Suprapubic skin (tissue), 4 donors: ENCODE measurements at places on chromosomes 2 and 18.

- DNase-seq, result no peak
These were observed 149.9 kb upstream of the RBBP8 start for GRCh38 chr18:22783245-22783644.

GRCh38 chr2:152693033-152693432 lies 24.2 kb downstream of the PRPF40A start:
- no peak for DNase-seq

DNA sequence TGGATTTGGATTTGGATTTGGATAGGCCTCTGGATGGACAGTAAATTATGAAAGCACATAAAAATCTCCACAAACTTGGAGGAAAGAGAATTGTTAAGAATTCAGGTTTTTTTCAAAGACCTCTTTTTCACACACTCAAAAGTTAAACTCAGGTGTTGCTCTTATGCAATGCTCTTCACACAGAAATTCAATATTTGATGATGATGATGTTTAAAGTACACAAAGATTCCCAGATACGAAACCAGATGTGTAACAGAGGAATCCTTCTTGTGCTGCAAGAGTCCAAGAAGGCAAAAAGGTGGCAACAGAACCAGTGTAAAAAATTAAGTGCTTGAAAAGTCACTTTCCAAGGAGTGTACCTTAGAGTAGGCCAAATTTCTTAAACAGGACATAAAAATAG lies 75.8 kb upstream of the SPATS2L start:
- DNase-seq, result no peak

DNA sequence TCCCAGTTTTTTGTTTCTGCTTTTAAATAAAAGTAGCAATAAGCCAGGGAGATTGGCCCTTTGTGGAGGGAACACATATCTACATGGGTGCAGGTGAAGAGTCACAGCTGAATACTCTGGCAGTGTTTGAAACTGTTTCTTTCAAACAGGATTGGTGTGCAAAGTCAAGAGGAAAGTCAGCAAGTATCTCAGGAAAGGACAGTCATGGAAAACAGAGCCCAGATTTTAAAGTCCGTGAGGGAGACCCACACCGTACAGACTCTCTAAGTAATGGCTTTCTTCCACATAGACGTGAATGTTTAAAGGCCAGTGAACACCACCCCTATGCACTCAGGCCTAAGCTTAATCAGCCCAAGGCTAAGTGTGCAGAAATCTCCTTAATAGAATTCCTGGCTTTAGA lies 95.3 kb downstream of the GFPT1 start:
- no peak for DNase-seq

DNA sequence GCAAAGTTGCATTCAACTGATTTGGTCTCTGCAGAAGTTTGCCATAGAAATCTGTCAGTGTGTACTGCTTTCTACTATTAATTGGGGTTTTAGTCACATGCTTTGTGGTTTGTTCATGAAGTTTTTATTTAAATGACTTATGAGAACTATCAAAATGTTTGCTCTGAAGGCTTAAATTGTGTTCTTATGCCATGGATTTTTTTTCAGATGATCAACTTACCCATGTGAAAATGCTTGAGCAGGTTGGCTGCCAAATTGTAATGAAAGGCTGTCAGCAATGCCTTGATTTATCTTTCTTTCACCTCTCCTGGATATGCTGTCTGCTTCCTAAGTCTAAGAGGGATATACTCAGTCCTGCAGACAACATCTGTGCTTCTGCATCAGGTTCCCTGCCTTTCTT lies 50.7 kb downstream of the FMNL2 start:
- no peak for DNase-seq

DNA sequence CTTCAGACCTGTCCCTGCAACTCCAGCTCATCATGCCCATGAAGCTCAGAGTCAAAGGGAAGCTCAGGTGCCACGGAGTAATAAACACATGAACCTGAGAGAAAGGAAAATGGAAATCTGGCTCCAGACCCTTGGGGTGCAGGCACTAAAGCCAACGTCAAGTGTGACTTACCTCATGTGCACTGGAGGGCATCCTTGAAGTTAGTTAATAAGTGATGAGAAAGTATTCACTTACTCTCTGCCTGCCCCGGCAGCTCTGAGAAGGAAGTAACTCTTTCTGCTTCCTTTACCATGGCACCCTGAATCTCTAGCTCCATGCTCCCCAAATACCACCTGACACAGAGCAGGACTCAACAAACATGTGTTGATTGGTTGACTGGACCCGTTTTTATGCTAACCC lies 21.4 kb upstream of the AGAP1 start:
- DNase-seq, result no peak

DNA sequence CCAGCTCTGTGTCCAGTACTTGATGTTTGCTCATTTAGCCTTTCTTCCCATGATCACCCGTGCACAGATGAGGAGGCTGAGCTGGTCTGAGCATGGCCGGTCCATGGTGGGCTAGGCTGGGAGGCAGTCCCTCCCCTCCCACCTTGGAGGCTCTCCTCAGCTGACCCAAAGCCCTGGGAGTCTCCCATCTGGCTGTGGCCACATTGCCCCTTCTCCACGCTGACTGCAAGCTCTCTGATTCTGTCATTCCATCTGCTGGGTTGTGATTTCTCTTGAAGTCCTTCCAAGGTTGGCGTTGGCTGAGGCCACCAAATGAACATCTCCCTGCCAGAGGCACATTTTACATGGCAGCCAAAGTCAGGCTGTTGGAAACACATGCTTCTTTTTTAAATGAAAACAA lies 44.0 kb downstream of the ACKR3 start:
- DNase-seq, result no peak

GRCh38 chr2:181183878-181184542 lies 203.6 kb downstream of the UBE2E3 start:
- DNase-seq, result no peak

DNA sequence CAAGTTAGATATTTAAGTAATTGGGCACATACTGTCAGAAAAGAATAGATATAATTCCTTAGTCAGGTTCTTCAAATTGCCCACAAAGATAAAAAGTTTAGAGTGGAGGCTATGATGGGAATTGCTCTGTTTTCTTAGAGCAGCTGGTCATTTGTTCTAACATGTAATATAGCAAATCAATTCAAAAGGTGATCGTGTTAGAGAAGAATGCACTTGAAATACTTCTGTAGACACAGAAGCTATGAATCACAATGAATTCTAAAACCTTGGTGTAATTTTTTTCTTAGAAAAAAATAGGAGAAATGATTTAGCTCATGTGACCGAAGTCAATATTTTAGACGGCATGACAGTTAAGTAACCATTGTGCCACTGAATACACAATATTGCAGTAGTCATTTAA lies 918.1 kb upstream of the LRATD1 start:
- no peak for DNase-seq

GRCh38 chr2:153641046-153641445 lies 162.5 kb upstream of the RPRM start:
- no peak for DNase-seq

DNA sequence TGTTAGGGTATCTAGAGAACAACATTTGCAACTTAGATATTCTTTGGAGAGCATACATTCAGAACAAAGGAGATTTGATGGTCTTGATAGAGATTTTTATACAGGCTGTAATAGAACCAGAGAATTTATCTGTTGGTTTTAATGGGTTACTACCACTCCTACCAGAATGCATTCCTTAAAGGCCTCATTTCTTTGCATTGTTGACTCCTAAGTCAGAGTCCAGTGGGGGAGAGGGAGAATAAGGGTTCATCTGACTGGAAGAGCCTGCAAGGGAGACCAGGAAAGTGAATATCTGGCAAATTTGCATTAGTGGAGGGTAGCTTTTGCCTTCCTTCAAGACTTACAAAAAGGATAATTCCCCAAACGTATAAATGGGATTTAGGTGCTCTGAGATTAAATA lies 29.7 kb downstream of the AGPS start:
- no peak for DNase-seq

DNA sequence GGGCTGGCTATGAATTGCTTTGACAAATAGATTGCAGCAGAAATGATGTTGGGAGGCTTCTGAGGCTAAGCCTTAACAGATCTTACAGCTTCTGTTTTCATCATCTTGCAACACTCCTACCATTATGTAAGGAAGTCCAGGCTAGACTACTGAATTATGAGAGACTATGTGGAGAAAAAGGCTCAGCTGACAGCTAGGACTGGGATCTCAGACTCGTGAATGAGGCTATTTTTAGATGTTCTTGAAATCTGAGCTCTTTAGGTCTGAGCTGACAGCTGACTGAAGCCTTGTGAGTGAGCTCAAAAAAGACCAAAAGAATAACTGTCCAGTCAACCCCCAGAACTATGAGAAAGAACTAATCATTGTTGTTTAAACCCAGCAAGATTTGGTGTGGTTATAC lies 70.3 kb downstream of the VWC2L start:
- no peak for DNase-seq

DNA sequence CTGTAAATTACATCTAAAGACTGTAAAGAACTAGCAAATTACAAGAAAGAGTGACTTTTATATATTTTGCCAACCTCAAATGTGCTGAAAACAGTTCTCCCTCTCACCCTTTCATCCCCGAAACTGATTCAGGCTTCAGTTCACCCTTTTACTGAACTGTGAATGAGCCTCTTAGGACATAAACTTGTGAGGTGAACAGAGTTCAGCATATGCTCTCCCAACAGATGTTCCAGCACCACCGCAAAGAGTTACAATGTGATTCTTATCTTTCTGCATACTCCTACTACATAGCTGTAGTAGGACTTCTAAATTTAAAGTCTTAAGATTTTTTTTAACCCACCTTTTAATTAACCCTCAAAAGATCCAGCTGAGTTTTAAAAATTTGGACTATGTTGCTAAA lies 1.2 kb upstream of the ZCCHC2 start:
- no peak for DNase-seq

- DNase-seq, result no peak
These were observed 30.7 kb downstream of the GPD2 start for GRCh38 chr2:156466739-156467405.

GRCh38 chr2:168120730-168121129 lies 126.7 kb downstream of the STK39 start:
- no peak for DNase-seq

DNA sequence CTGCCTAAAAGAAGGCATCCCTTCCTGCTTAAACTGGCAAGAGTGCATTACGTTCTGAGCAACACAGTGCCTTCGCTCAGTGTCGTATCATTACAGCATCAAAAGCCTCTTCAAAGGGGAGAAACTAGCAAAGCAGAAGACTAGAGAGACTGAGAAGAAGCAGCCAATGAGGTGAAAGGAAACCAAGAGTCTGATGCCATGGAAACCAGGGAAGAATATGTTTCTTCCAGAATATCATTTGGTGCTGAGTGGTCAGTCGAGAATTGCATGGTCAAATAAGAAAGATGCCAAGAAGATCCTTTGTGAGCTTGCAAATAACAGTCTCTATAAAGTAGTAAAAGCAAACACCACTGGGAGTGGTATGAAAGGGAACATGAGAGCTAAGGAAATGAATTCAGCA lies 312.1 kb upstream of the CHST9 start:
- no peak for DNase-seq

DNA sequence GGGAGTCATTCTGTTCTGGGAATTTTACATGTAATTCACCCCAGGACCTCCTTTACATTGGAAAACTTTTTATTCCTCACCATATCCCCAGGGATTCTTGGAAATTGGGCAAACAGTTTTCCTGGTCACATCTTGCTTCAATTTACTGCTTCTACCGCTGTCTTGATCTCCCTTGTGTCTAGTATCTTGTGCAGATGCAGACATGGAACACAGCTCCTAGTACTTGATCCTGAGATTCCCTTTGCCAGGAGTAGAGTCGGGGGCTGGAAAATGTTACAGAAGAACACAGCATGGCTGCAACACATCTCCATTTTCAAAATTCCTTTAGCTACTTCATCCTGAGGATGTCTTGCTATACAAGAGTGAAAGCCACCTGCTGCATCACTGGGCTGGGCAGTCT lies 472.8 kb downstream of the PLCL1 start:
- DNase-seq, result no peak

DNA sequence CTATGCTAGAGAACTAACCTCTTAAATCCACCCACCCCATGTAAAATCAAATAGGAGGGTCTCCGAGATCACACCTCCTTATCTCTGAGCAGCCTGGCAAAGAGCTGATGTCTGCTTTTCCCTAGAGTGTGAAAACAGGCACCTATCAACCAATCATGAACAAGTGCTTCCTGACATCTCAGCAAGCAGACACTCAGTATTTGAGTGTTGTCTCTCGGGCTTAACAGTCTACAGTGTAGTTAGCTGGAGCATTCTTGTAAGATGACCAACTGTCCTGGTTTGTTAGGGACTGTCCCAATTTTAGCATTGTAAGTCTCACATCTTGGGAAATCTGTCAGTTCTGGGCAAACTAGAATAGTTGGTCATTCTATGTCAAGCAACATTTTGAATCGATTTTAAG lies 26.4 kb downstream of the MARCHF4 start:
- DNase-seq, result no peak

DNA sequence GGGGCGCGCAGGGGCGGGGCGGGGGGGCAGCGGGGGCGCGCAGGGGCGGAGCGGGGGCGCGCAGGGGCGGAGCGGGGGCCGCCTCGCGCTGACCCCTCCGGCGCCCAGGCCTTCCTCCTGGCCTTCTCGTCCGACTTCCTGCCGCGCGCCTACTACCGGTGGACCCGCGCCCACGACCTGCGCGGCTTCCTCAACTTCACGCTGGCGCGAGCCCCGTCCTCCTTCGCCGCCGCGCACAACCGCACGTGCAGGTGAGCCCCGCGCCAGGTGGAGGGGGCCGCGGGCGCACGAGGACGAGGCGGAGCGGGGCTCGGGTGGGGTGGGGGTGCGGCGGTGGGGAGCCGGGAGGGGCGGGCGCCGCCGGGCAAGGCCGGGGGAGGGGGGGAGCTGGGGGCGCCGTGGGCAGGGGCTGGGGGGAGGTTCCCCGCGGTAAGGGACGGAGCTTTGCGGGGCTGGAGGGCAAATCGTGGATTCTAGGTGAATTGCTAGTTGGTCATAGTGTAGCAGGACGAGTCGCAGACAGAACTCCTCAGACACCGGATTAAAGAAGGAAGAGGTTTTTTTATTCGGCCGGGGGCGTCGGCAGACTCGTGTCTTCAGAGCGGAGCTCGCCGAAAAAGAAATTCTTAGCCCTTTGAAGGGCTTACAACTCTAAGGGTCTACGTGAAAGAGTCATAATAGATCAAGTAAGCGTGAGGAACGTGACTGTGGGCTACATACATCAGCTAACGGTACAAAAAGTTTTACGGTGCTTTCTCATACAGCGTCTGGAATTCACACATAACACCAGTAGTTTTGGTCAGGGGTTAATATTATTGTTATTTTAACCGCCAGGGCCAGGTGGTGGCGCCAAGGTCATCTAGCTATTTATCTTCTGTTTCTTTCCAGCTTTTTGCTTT lies 29.9 kb downstream of the ANO7 start:
- DNase-seq, result no peak
